ENCODE measurements at places on chromosomes 5 and 9.

DNA sequence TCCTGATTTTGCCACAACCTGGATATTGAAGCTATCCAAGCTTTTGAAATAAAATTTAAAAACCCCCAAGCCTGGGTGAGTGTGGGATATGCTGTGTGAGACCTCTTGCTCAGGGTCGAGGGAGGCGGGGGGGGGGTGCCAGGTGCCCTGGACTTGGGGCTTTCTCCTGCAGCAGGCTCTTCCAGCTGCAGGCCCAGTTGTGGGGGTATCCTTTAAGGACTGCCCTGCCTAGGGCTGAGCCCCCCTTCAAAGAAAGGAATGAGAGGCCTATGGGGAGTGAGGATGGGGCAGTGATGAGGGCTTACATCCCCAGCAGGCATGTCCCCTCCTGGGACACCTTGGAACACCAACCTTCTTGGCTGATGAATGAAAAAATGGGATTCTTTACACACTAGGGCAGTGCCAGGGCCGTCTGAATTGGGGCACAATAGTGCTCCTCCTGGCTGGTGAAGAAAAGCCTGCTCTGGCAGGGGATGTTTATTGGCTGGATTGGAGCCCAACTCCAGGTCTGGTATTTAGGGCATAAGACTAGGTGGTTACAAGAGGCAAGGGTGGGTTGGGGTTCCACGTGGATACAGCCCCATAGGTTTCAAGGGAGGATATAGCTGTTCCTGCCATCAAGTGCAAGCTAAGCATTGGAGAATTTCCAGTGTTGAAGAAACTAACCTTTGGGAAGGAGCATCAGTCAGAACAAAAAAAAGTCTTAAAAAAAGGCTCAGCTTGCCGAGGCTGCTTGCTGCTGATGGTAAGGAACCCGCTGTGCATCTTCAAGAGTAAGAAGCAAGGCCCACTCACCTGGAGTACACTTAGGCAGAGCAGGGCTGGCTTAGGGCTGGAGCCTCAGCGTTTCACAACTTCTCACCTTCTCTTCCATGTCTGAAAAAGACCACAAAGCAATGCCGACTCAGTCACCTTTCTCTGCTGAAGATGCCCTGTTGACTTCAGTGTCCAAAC, 7.0 kb downstream of the HNRNPAB start:
- no peak for DNase-seq

- no peak for DNase-seq
Measured at GRCh38 chr5:123819833-123820232, 307.9 kb downstream of the CSNK1G3 start.

- DNase-seq, result no peak
Measured at GRCh38 chr9:32783168-32783891, at the start of gene TMEM215. TMEM215 (plus strand) TSS chr9:32783540; CDS start chr9:32784184, 644 bp downstream.

DNA sequence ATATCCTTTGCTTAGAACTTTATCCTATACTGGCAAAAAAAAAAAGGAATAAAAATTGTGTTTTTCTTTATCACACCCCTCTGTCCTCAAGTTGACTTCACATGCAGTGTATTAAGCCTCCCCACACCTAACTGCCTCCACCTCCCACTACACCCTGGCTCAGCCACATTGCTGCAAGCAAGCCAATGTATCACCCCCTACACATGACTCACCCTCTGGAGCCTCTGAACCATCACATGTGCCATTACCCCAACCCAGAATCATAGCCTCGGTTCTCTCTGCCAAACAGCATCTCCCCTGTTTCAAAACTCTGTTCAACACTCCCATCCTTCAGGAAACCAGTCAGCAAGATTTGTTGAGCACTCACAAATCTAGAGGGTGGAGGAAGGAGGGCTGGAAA, 209.0 kb downstream of the CWC27 start:
- no peak for DNase-seq

DNA sequence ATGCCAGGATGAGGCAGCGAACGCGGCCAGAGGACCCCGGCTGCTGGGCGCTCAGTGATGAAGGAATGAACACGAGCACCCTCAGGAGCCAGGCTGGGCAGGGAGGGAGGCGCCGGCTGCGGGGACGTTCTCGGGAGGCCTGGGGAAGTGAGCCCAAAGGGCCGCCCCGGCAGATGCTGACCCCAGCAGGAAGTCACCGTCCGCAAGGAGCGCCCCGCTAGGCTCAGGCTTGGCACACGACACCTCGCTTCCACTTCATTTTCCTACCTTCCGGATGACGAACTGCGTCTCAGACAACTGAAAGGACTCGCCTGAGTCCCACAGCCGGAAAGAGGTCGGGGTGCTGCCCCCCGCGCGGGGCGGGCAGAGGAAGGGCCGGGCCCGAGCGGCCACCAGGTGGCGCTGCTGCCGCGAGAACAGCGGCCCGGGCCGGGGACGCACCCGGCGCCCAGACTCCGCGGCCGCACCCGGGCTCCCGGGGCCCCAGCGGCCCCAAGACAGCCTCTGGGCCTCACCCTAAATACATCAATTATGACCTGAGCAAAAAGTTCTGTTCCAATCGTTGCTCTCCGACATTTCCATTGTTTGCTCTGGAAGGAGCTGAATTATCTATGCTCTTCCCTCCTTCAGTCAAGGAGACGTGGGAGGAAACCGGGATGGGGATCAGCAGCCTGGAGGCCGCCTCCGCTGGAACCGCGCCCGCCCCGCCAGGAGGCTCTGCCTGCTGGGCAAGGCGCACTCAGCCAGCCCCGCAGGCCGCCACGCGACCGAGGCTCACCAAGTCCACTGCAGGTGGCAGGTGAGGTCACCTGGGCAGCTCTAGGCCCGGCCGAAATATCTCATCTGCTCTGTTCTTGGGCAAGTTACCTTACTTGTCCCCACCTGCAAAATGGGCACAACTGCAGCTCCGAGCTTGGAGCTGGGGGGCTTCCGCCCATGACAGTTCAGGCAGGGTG, 107.0 kb downstream of the ZNF354C start:
- DNase-seq, result no peak

DNA sequence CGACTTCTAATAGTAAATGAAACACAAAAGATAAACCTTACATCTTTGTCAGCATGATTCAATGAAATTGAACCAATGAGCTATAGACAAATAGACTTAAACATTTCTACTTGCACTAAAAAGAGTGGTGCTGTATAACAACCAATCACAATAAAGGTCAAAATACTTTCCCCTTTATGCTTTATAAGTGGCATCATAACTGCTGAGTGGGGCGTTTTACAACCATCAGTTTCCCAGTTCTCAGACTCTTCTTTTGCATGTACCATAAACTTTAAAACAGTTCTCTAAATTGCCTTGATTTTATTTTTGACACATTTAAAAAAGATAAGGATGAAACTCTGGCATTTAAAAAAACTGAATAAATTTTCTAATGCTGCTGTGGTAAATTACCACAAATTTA, 356.2 kb downstream of the NNT start:
- DNase-seq, result no peak

- no peak for DNase-seq
Measured at GRCh38 chr9:91144769-91145168, 216.9 kb downstream of the AUH start.

GRCh38 chr5:92659246-92659645, 921.8 kb downstream of the NR2F1-AS1 start:
- no peak for DNase-seq
